ENCODE measurements at places on chromosomes 4 and X.

DNA sequence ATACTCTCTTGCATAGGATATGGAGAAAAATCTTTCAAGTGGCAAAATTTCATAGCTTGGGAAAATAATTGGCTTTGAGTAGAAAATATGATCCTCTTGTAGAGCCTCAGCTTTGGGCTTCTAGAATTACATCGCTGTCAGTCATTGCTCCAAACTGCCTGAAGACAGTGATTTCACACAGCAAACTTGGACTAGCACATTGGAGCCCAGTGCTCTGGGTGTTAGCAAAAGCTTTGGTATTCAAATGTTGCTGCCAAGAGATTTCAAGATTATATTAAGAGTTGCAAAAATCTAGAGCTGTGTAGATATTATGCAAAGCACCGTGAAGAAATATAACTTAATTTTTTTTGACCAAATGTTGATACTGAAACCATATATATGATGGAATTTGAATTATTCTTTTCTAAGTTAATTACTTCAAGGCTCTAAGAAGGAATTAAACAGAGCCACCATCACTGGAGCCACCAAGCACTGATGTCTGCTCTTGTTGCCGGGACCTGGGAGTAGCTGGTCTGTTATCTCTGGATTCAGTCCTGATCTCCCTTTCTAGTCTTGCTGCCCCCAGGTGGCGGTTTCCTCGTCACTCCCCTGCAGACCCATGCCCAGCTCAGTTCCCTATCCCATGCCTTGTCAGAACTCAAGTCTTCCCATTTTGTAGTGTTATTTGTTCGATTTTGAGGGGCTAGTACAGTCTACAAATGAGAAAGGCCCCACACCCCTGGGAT, 260.7 kb upstream of the SFRP2 start:
- no peak for DNase-seq

- DNase-seq: no peak
Observed at GRCh38 chrX:734362-734761, 103.8 kb downstream of the SHOX start.

DNA sequence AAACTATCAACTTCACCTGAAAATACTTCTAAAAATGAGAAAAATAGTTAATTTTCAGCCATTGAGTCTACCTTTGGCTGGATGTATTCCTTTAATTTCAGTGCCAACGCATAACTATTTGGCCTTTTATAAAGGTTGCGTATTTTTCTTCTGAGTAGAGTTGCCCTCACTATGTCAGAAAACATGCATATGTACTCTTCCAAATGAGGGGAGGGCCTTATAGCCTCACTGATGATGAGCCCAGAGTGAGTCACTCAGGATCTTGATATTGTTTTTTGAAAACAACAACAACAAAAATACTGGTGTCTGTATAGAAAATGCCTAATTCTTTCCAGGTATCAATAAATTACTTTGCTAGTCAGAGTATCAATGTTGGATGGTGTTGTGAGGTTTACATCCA, 349.3 kb downstream of the FBXO8 start:
- DNase-seq: no peak

- no peak for DNase-seq
Observed at GRCh38 chr4:67779631-67780030, 25.4 kb upstream of the GNRHR start.

Measured in effector CD4-positive, alpha-beta T cell (primary cell).